Esophagus muscularis mucosa (tissue), 4 donors: ENCODE measurements at places on chromosomes 1 and 21. TPM values are rescaled to one million over a fixed set of nuclear protein-coding genes. Genes with fewer than 3 reads are reported as not detected.
A peak's percentile ranks its signal among the peaks of the same experiment; 100 is the strongest.

DNA sequence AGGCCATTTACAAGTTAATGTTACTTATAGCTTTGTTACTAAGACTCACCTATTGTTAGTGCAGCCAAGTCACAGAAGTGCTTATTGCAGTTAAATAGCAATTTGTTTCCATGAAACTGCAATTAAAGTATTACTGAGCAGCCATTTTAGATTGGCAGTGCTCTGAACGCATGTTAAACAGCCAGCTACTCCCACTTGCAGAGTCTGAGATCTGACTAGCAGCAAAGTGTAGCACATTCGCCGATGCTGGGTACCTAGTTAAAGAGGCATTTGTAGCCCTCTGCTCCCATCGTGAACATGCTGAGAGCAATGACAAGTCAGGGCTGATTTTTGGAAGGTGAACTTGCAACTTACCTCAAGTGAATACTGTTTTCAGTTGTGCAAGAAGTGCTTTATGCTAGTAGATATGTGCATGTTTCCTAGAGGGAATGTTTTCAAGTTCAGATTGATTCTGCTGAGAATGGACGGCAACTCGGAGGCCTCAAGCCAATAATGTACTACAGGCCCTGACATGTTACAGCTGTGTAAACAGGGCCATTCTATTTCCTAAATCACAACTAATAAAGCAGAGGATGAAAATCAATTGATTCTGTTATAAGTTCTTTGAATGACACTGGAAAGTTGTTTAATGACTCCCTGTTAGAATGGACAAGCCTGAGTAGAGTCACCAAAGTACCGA, 19.8 kb downstream of the LMO4 start:
- DNase-seq = no peak
- H3K36me3 ChIP-seq = peaks cover 16% of the 10 kb centered on the region
- H3K27me3 ChIP-seq = no peaks in the 10 kb centered on the region

DNA sequence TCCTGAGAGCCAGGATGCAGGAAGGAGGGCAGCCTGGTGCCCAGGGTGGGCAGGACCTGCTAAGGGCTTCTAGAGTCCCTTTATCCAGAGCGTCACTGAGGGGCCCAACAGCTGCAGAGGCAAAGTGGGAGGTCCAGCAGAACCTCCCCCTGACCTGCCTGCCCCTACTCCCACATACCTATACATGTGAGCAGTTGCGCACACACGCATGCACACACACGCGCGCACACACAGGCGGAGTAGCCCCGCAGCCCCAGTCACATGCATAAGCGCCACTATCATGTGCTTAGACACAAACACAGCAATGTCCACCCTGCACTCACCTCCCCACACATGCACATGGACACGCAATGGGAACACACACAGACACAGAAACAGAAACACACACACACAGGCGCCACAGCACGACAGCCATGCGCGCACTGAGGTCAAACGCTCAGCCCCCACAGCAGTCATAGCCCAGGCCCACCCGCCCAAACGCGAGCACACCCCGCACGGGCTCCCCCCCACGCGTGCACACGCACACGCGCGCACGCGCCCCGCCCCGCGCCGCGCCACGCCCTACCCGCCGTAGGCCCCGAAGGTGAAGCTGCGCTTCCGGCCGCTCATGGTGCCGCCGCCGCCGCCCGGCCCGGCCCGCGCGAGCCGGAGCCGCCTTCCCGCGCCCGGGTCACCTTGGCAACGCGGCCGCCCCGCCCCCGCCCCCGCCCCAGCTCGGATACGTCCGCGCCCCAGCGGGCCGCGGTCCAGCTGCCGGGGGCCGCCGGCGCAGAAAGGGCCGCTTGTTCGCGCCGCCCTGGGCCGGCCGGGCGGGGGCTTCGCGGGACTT, 17.7 kb downstream of the RAP1GAP start:
- no peak overlapping the region for H3K27ac ChIP-seq
- H3K4me1 ChIP-seq = peaks cover 9% of the 10 kb centered on the region
- H3K4me3 ChIP-seq = peak overlapping the region; percentile 51
- DNase-seq = no peak
- H3K36me3 ChIP-seq = no peaks in the 10 kb centered on the region

DNA sequence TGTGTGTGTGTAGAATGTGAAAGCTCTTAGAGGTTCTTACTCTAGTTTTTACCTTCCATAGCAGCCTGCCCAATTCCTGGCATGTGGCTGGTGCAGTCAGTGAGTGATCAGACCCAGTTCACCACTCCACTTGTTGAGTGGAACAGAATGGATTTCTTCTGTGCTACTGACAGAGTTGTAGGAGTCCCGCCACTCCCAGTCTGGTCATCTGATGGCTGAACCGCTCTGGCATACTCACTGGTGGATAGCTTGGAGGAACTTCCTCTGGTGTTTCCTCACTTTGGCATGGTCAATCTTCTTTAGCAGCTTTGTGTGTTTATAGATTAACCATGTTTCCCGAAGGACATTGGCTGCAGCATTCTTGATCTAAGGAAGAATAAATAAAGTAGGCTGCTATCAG, 106.7 kb upstream of the ADAR start:
- no peak overlapping the region for H3K27ac ChIP-seq
- H3K4me3 ChIP-seq = no peak overlapping the region
- peaks cover 23% of the 10 kb centered on the region for H3K4me1 ChIP-seq
- H3K36me3 ChIP-seq = peaks cover 4% of the 10 kb centered on the region

GRCh38 chr1:160605792-160606479, 26.6 kb upstream of the CD84 start:
- no peak overlapping the region for H3K27ac ChIP-seq
- H3K36me3 ChIP-seq = no peaks in the 10 kb centered on the region
- H3K4me3 ChIP-seq = no peak overlapping the region
- no peaks in the 10 kb centered on the region for H3K4me1 ChIP-seq
- no peak for DNase-seq

DNA sequence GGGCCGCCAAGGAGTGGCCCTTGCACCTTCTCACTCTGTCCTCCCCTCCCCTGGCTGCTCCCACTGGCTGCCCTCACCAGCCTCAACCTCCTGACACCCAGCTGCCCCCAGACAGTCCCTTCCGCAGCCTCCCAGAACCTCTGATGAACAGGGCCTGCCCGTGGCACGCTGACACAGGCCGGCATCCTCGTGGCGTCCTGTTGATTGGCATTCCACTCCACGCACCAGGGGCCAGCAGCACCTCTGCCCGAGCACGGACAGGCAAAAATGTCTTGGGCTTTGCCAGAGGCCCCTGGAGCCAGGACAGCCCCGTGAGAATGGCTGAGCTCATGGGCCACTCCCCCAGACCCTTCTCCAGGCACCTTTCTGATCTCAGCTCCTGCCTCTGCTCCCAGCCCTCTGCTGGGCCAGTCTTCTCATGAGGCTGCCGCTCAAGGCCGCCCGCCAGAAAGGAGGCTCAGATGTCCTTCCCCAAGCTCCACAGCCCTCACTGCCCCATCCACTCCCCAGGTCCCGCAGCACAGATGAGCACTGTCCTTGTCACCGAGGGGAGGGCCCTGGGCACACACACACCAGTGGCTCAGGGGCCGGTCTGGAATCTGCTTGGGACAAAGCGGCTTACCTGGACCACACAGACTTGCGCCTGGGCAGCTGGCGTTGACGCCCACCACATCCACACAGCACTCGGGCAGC, 15.8 kb upstream of the RNF223 start:
- H3K4me3 ChIP-seq = no peak overlapping the region
- no peaks in the 10 kb centered on the region for H3K36me3 ChIP-seq
- no peak overlapping the region for H3K27ac ChIP-seq
- H3K4me1 ChIP-seq = no peaks in the 10 kb centered on the region
- H3K27me3 ChIP-seq = no peaks in the 10 kb centered on the region

- no peak for DNase-seq
- H3K36me3 ChIP-seq = no peaks in the 10 kb centered on the region
- no peaks in the 10 kb centered on the region for H3K27me3 ChIP-seq
- no peaks in the 10 kb centered on the region for H3K4me1 ChIP-seq
- H3K4me3 ChIP-seq = no peak overlapping the region
- H3K27ac ChIP-seq = no peak overlapping the region
Observed at GRCh38 chr21:40129809-40130208, 262.6 kb downstream of the PCP4 start.

DNA sequence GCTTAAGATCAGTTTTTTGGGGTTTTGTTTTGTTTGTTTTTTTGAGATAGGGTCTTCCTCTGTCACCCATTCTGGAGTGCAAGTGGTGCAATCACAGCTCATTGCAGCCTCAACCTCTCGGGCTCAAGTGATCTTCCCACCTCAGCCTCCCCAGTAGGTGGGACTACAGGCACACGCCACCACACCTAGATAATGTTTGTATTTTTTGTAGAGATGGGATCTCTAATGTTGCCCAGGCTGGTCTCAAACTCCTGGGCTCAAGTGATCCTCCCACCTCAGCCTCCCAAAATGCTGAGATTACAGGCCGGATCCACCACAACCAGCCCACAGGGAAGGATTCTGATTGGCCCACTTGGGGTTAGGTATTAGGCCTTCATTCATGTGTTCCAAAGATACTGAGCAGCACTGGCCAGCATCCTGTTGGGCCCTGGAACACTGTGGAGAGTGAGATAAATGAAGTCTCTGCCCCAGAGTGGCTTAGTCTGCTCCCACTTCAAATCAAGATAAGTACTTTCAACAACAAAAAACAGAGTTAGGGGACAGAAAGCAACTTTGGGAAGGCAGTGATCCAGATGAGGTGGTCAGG, 54.7 kb downstream of the PTP4A2 start:
- H3K4me3 ChIP-seq = no peak overlapping the region
- DNase-seq = no peak
- H3K36me3 ChIP-seq = no peaks in the 10 kb centered on the region

- H3K27ac ChIP-seq = no peak overlapping the region
- H3K36me3 ChIP-seq = no peaks in the 10 kb centered on the region
Observed at GRCh38 chr1:22212400-22213233, 69.7 kb upstream of the WNT4 start.

- DNase-seq = no peak
- H3K4me3 ChIP-seq = no peak overlapping the region
- no peak overlapping the region for H3K27ac ChIP-seq
- no peaks in the 10 kb centered on the region for H3K27me3 ChIP-seq
- no peaks in the 10 kb centered on the region for H3K36me3 ChIP-seq
Observed at GRCh38 chr21:29639366-29640079, 300.3 kb downstream of the GRIK1 start.

DNA sequence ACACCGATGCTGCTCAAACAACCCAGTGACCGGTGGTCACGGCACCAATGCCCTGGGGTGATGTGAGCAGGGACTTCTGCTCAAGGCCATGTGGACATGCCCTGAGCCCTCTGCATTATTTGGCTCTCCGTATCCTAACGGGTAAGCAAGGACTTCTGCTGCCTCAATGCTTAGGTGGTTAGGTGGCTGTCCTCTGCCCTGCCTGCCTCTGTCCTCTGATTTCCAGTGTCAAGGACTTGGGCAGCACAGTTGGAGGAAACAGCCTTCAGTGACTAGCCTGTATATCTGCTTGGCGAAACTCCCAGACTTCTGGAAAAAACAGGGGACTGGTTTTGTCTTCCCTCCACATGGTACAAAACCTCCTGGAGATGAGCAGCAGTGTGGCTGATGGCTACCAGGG, 34.5 kb downstream of the DNAJC11 start:
- no peak overlapping the region for H3K4me3 ChIP-seq
- no peaks in the 10 kb centered on the region for H3K4me1 ChIP-seq
- no peak overlapping the region for H3K27ac ChIP-seq

GRCh38 chr1:97608272-97608671, 312.6 kb downstream of the DPYD start:
- H3K27ac ChIP-seq = no peak overlapping the region
- no peaks in the 10 kb centered on the region for H3K27me3 ChIP-seq
- H3K36me3 ChIP-seq = no peaks in the 10 kb centered on the region
- H3K4me1 ChIP-seq = no peaks in the 10 kb centered on the region
- no peak for DNase-seq

GRCh38 chr1:233897325-233898162, 6.9 kb upstream of the SLC35F3 start:
- no peak overlapping the region for H3K27ac ChIP-seq
- no peak overlapping the region for H3K4me3 ChIP-seq
- DNase-seq = no peak
- no peaks in the 10 kb centered on the region for H3K27me3 ChIP-seq
- no peaks in the 10 kb centered on the region for H3K36me3 ChIP-seq
- H3K4me1 ChIP-seq = no peaks in the 10 kb centered on the region

DNA sequence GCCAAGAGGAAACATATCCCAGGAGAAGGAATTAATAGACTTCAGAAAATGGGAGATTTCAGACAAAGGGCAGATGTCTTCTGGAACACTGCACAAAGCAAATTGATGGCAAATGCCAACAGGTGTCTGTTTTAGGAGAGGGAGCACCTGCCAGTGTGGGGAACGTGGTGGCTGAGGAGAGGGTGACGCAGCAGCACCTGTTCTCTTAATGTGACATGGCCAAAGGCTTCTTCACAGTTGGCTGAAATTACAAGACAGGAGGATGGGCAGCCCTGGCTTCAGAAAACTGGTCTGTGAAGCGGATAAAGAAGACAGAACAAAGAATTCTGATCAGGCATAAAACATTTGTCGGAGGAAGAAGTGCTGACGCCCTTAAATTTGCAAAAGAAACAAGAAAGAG, 178.7 kb upstream of the RUNX1 start:
- no peak overlapping the region for H3K4me3 ChIP-seq
- H3K27me3 ChIP-seq = no peaks in the 10 kb centered on the region
- no peaks in the 10 kb centered on the region for H3K36me3 ChIP-seq
- no peak for DNase-seq

DNA sequence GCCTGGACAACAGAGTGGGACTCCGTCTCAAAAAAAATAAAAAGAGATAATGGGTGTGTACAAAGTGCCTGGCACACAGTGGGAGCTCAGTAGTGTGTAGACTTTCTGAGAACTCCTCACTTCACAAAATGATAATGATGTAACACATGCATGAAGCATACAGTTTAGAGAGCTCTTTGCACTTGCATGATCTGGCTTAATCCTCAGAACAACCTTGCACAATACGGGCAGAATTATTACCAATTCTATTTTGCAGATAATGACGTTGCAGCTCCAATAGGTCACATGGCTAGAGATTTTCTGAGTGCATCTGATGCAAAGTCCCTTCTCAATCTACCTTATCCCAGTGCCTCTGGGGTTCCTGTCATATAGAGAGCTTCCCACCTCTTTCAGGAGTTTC, 71.4 kb downstream of the CD247 start:
- H3K27ac ChIP-seq = no peak overlapping the region
- H3K27me3 ChIP-seq = no peaks in the 10 kb centered on the region
- no peaks in the 10 kb centered on the region for H3K4me1 ChIP-seq
- H3K4me3 ChIP-seq = no peak overlapping the region
- DNase-seq = no peak

DNA sequence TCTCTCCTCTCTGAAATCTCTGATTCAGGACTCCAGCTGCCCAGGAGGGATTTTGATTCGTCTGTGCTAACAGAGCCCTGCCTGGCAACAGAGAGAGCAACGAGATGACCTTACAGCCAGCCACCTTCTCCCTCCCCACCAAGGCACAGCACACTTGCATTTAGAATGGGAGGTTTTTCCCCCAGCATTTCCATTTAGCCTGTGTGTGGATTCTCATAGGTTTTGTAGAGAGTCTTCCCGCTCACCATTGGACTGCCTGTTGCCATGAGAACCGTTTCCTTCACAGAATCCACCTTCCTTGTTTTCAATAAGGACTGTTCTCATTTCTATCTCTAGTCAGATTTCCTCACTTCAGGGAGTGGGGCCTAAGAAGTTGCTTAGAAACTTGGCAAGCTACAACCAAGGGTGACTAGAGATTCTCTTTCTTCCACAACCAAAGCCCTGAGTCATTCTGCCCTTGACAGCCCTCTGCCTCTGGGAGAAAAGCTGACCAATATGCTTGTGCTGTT, 5.8 kb upstream of the IKBKE start:
- no peak for DNase-seq
- peaks cover 5% of the 10 kb centered on the region for H3K36me3 ChIP-seq
- H3K4me3 ChIP-seq = no peak overlapping the region
- H3K4me1 ChIP-seq = peaks cover 24% of the 10 kb centered on the region
- H3K27ac ChIP-seq = peak overlapping the region; percentile 26

Gene PRAMEF7
- total RNA-seq = not detected

Gene FCMR
- 3.3 TPM for total RNA-seq

Gene KRTAP12-2
- not detected for total RNA-seq

Gene CD1E
- total RNA-seq = 0.99 TPM

Gene NMNAT2
- total RNA-seq = 1.7 TPM

Gene STUM
- total RNA-seq = 7.6 TPM
